HCT116 (cell line): ENCODE measurements at places on chromosomes 4 and X. TPM values are rescaled to one million over a fixed set of nuclear protein-coding genes. Genes with fewer than 3 reads are reported as not detected.

SCRG1 gene
- not detected for total RNA-seq

MAGED4 gene
- not detected for total RNA-seq

OPHN1 gene
- 2.9 TPM for total RNA-seq

TMEM154 gene
- total RNA-seq = 2.4 TPM

LUZP4 gene
- not detected for total RNA-seq

MBNL3 gene
- total RNA-seq = 4.6 TPM

PPARGC1A gene
- not detected for total RNA-seq

SLC10A3 gene
- 16.2 TPM for total RNA-seq

TMPRSS11A gene
- total RNA-seq = not detected

FRG1 gene
- total RNA-seq = 44.5 TPM

BGN gene
- total RNA-seq = 0.37 TPM

PSAPL1 gene
- total RNA-seq = 0.05 TPM

GIMD1 gene
- total RNA-seq = not detected

BANK1 gene
- total RNA-seq = 2.4 TPM

MAGEA1 gene
- not detected for total RNA-seq

RHOXF1 gene
- 0.52 TPM for total RNA-seq

ADGRG4 gene
- not detected for total RNA-seq

ATP2B3 gene
- total RNA-seq = not detected

FOXP3 gene
- 0.15 TPM for total RNA-seq

STAP1 gene
- not detected for total RNA-seq

NAA11 gene
- total RNA-seq = not detected

FAM184B gene
- 0.07 TPM for total RNA-seq

PARM1 gene
- total RNA-seq = 11.7 TPM

OCIAD1 gene
- 163 TPM for total RNA-seq

SPACA5 gene
- not detected for total RNA-seq

ZNF157 gene
- total RNA-seq = not detected

CITED1 gene
- 2.8 TPM for total RNA-seq

ARMCX4 gene
- total RNA-seq = 0.15 TPM

MAGEC3 gene
- not detected for total RNA-seq

PROM1 gene
- 17.7 TPM for total RNA-seq

KIAA1210 gene
- total RNA-seq = not detected

FDCSP gene
- not detected for total RNA-seq

DACH2 gene
- total RNA-seq = not detected

GRIA3 gene
- total RNA-seq = not detected

TCEAL2 gene
- not detected for total RNA-seq

NDNF gene
- 0.22 TPM for total RNA-seq

IL2RG gene
- total RNA-seq = 0.64 TPM

TMEM175 gene
- total RNA-seq = 17.5 TPM

MID1IP1 gene
- total RNA-seq = 109 TPM

NAP1L5 gene
- 1.8 TPM for total RNA-seq

REELD1 gene
- total RNA-seq = 0.25 TPM

COQ2 gene
- total RNA-seq = 20.6 TPM

OR13H1 gene
- total RNA-seq = not detected
